Activated CD8-positive, alpha-beta T cell treated with anti-CD3 and anti-CD28 coated beads for 36 hours (primary cell): ENCODE measurements at places on chromosomes 2 and 18. TPM values are rescaled to one million over a fixed set of nuclear protein-coding genes. Genes with fewer than 3 reads are reported as not detected.

DNA sequence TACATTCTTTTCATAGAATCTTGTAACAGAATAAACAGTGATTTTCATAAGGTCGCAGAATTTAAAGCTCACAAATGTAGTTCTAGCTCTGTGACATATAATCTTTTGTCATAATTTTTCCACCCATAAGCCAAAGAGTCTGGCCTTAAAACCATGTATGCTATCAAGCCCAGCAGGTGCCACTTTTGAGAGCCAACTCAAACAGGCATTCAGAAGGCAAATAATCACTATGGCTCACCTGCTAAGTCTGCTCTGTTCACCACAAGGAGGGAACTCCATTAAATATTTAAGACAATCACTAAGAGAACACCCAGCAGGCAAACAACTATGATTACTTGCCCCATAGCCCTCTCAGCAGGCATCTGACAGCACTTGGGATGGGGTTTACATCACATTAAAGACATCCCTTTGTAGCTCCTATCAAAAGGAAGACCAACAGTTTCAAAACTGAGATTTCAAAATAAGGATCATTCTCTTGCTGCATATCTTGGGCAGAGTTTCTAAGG, 241.6 kb downstream of the PDE11A start:
- H3K36me3 ChIP-seq, result no peaks in the 10 kb centered on the region
- H3K27me3 ChIP-seq, result peaks cover 2% of the 10 kb centered on the region
- H3K27ac ChIP-seq, result no peak overlapping the region
- DNase-seq, result no peak

DNA sequence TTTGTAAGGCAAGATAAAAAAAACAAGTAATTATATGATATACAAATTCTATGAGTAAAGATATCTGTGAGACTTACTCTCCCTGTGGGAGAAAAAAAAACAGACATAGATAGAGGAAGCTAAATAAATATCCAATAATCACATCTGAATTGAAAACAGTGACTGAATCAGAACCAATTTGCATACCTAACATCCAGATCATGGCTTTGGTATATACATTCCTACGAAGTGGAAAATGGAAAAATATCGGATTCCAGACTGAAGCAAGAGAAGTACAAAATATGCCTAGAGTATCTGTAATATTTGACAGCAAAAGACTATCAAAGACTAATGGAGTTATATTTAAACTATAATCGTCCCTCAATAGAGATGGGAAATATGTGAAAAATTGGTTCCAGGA, 1108.1 kb upstream of the CHAC2 start:
- no peak for DNase-seq
- no peak overlapping the region for H3K4me3 ChIP-seq
- H3K27ac ChIP-seq, result no peak overlapping the region

DNA sequence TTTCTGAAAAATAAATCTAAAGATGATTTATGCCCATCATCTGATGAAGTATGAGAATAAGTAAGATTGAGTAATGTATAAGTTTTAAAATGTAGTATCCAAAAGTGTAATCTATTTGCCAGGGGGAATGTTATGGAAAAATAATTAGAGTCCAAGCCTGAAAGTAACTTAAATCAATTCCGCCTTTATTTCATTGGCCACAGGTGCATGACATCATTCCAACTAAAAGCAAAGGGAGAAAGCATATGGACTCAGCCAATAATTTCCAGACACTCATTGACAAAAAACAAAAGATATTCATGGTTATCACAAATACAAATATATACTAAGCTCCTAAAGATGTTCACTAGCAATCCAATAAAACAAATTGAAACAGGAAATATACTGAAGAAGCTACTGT, 752.6 kb upstream of the TMEFF2 start:
- no peak overlapping the region for H3K4me3 ChIP-seq
- no peak for DNase-seq
- no peaks in the 10 kb centered on the region for H3K36me3 ChIP-seq
- no peak overlapping the region for H3K27ac ChIP-seq

GNAL gene
- total RNA-seq, result 0.11 TPM

RBM43 gene
- 3.5 TPM for total RNA-seq

GRCh38 chr2:39523308-39524044, 86.4 kb upstream of the MAP4K3 start:
- no peaks in the 10 kb centered on the region for H3K27me3 ChIP-seq
- H3K27ac ChIP-seq, result no peak overlapping the region
- DNase-seq, result no peak
- H3K4me3 ChIP-seq, result no peak overlapping the region
- peaks cover 3% of the 10 kb centered on the region for H3K36me3 ChIP-seq

- no peaks in the 10 kb centered on the region for H3K36me3 ChIP-seq
- H3K4me1 ChIP-seq, result peaks cover 10% of the 10 kb centered on the region
- H3K4me3 ChIP-seq, result no peak overlapping the region
These were observed 106.0 kb downstream of the DTNB start for GRCh38 chr2:25567406-25567805.

GRCh38 chr18:58851856-58852255, 12.8 kb upstream of the ZNF532 start:
- H3K4me1 ChIP-seq, result peaks cover 2% of the 10 kb centered on the region
- H3K27ac ChIP-seq, result no peak overlapping the region
- H3K36me3 ChIP-seq, result no peaks in the 10 kb centered on the region
- DNase-seq, result no peak

DNA sequence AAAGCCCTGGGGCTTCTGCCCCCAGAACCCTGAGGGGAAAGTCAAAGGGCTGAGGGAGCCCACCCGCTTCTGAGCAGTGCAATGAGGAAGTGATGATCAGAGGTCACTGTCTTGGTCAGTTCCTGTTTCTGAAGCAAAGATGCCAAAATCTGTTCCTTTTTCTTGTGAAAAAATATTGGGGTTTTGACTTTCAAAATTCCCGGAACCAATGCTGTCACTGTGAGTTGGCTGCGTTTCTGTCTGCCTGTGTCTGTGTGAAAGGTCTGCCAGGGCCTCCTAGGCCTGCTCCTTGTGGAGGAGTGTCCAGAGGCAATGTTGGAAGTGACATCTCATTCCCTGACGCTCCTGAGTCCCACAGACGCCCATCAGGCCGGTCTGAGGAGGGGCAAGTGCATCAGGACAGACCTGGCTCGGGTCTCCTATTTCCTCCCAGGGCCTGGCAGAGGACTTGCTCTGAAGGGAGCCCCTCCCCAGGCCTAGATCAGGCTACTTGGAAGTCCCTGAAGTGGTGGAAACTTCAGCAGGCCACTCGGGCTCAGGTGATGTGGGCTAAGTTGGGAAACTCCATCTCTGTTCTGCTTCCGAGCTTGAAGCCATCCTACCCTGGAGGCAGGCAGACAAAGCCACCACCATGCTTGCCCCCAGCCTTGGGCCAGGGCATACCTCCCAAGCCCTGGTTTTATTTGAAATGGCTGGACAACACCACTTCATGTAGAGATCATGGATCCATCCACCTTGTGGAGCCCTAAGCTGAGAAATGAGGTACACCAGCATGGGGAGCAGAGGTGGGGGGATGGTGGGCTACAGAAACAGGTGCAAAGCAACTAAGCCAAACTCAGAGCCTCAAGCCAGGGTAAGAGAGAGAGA, 51.0 kb downstream of the PKDCC start:
- H3K4me1 ChIP-seq, result peaks cover 39% of the 10 kb centered on the region
- H3K36me3 ChIP-seq, result peaks cover 9% of the 10 kb centered on the region
- H3K27ac ChIP-seq, result peak overlapping the region; percentile 13
- H3K27me3 ChIP-seq, result no peaks in the 10 kb centered on the region
- DNase-seq, result no peak
- no peak overlapping the region for H3K4me3 ChIP-seq

DNA sequence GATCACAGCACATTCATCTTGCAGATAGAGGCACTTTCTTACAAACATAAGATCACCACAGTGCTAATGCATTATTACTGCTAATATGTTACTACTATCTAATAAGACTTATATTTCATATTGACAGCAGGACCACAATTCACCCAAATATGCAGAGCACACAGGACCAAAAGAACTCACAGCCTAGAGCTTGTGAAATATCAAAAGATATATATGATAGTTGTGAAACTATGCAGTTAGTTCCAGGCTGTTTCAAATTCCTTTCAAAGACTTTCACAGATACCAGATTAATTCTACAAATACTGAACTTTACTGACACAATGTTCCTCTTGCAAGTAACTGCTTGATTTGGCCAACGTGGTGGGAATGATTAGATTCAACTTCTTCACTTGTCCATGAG, 23.0 kb downstream of the FBXO15 start:
- no peak overlapping the region for H3K4me3 ChIP-seq
- H3K4me1 ChIP-seq, result peaks cover 19% of the 10 kb centered on the region
- DNase-seq, result no peak
- H3K27me3 ChIP-seq, result no peaks in the 10 kb centered on the region

TEX44 gene
- not detected for total RNA-seq

NIFK gene
- total RNA-seq, result 134 TPM

OSBPL1A gene
- 3.1 TPM for total RNA-seq

- no peak overlapping the region for H3K4me3 ChIP-seq
- no peak for DNase-seq
These were observed 58.9 kb upstream of the CTNNA2 start for GRCh38 chr2:79453918-79454317.
